ENCODE measurements at places on chromosomes 6 and 20.

DNA sequence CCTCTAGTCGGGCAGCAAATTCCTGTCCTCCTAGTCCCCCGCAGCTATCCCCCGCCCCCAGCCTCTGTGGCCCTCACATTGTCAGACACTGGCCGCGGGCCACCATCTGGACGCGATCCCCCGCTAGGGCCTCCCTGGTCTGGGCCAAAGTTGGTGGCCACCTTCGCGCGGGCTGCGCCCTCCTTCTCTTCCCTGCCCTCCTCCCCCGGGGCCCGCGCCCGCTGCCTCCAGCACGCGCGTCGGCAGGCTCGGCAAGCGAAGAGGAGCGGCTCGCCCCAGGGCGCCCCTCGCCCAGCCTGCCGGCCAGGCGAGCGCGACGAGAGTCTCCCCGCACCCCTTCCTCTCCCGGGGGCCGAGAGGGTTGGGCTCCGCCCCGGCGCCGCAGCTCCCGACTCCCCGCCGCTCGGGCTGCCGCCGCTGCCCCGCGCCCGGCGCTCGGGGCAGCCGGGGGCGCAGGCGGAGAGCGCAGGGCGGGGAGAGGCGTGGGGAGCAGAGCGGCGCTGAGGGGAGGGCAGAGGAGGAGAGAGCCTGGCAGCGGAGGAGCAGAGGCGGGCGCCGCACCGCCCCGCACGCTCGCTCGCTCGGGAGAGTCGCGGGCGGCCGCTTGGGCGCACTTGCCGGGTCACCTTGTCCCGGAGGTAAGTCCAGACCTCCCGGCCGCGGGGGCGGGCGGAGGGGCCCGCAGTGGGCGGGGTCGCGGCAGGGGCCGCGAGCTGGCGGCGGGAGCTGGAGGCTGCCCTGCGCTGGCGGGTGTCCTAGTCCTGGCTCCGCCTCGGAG, at the start of gene SYNDIG1:
SYNDIG1 (plus strand) TSS at position 514 of the 778 bp plus-strand sequence. CDS start 73,469 bp downstream, outside the sequence.
- DNase-seq, result no peak

- DNase-seq, result no peak
These were observed 179.9 kb downstream of the ZDHHC14 start for GRCh38 chr6:157560691-157561413.

DNA sequence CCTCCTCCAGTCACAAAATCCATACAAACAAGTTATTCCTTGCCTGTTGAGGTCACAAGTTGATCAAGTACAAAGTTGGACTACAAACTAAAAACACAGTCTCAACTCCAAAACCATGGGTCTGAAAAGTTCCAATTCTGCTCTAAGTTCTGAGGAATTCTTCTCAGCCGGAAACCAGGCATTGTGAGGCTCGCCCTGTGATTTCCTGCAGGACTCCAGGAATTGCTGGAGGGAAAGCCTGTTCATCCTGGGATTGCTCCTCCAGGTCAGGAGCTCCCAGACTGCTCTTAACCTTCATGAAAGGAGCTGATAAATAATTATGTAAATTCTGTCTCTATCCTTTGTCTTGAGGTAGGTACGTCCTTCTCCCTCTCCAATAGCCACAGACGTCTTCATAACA, 8.5 kb downstream of the TRAM2 start:
- no peak for DNase-seq

GRCh38 chr6:7668936-7669335, 57.0 kb upstream of the BMP6 start:
- DNase-seq, result no peak

DNA sequence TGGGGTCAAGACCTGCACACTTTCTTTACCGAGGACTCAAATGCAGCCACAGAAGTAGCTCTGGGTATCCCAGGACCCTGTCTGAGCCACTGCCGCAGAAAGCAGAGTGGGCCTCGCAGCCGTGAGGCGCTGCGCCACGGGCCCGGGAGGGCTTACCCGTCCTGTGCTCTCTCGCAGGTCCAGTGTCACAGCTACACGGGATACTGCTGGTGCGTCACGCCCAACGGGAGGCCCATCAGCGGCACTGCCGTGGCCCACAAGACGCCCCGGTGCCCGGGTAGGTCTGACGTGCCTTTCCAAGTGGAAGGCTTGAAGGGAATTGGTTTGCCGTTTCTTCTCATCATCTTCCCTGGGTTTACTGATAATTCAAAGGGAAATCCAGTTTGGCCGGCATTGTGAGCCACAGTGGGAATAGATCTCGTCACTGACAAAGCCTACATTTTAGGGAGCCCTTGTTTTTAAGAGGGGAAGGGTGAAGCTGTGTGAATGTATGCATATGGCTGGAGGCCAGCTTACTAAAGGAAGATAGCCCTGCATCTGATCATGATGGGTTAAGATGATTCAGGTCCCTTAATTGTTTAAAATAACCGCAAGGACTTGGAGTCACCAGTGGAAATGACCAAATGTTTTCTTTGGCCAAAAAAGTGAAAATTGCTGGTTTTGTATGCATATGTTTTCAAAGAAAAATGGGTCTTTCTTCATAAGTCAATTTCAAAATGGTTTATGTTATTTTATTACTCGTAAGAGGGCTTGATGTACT, 86.6 kb downstream of the SMOC2 start:
- no peak for DNase-seq

DNA sequence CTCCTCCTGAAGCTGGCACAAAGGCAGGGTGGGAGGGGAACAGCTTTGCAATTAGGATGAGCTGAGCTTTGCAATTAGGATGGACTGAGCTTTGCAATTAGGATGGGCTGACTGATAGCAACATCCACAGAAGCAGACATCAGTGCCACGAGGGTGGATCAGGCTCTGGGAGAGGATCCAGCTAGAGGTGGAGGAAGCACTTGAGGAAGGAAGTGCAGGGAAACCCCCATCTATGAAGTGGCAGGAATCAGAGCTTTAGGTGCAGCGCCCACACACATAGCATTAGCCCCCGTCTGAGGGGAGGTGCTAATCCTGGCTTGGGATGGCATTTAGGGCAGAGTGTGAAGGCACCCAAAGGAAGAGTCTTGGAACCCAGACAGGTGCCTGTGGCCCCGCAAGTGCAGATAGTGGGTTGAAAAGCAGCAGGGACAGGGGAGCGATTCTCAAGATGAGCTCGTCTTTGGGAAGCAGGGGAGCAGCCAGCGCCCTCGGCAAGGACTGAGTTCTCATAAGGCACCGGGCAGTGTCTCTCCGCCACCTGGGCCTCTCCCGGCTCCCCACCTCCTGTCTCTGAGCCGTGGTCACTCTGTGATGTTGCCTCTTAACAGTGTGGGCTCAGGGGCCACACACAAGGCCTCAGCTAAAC, 12.0 kb upstream of the THBS2 start:
- DNase-seq, result no peak

DNA sequence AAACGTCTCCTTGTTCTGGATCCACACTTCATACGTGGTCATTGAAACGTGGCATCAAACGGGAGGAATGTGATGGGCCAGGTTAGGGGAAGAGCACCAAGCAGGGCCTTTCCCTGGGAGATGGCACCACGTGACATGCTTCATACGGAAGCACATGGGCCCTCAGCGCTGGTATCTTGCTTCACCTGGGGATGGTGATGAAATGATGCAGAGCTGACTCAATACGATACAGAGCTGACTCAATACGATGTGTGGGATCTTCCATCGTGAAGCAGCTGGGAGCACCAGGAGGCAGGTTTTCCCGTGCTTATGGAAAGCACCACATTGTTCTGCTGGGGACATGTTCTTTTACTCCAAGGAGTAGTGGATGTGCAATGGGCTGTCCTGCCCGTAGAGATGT, 22.5 kb upstream of the TAGAP start:
- DNase-seq, result no peak

- no peak for DNase-seq
These were observed 133.8 kb downstream of the CLIC5 start for GRCh38 chr6:45881705-45882467.

DNA sequence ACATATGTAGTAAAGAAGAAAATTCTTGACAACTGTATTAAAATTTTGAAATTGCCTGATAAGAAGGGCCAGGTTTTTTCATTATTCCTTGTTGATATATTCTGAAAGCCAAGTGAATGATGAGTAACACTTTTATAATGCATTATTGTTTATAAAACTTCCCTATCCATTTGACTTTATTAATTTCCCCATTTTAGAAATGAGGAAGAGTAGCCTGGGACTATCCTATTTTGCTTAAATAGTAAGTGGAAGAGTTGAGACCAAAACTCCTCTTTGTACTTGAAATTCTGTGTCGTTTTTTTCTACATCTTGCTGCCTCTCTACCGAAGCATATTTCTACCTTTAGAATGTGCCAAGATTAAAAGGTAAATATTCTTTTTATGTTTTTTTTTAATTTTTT, 39.7 kb downstream of the TRMT11 start:
- DNase-seq, result no peak

DNA sequence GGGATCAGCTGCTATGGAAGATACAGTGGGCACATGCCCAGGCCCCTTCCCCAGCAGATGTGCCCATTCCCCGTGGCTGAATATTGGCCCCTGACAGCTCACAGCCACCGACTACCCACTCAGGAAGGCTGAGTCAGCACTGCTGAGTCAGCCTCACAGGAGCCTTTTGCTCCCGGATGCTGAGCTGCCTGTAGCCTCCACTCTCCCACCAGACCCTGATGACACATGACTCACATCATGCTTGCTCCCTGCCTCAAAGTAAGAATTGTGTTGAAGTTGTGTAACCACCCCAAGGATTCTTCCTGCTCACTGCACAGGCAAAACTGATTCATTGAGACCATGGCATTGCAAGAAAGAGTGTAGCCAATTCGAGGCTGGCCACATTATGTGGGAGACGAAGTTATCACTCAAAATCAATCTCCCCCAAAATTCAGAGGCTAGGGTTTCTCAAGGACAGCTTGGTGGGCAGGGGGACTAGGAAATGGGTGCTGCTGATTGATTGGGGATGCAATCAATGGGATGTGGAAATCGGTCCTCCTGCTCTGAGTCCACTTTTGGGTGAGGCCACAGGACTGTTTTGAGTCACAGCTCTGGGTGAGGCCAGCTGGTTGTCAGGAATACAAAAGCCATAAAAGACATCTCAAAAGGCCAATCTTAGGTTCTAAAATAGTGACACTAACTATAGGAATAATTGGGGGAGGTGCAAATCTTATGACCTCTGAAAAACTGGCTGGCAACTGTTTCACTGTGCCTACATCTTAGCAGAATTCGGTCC, 556.6 kb upstream of the CDH4 start:
- DNase-seq, result no peak

GRCh38 chr20:11755071-11755841, 162.4 kb upstream of the BTBD3 start:
- DNase-seq, result no peak

- DNase-seq, result no peak
These were observed 42.7 kb downstream of the SASH1 start for GRCh38 chr6:148385379-148385778.

DNA sequence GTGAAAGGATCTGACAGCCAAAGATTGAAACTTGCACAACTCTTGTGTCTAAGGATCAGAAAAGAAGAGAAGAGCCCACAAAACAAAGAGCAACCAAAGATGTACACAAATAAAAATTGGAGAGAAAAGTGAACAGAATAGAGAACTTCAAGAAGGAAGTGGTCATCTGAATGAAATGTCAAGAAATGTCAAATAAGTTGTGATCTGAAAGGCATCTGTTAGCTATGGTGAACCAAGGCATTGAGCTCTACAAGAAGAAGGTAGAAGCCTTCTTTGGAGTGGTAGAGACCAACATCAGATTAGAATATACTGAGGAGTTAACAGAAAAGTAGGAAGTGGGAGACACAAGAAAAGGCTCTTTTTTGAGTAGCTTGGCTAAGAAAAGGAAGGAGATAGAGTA, 28.5 kb downstream of the IL17F start:
- no peak for DNase-seq

GRCh38 chr6:108260126-108260808, 573 bp downstream of the SNX3 start:
- no peak for DNase-seq

DNA sequence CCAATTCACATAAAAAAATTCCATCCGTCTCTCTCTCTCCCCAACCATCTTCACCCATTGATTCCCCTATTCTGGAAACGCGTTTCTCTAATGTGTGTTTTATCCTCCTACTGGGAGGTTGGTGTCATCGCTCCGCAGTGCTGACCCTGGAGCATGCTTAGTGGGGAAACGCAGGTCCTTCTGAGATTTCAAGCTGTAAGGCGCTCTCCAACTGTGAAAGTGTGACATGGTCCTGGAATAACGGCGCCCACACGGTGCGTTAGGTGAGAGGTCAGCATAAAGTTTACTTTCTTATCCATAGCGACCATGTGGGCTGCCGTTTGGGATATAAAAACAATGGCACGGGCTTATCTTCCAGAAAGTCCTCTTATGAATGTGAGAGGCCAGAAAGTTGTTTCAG, 123.9 kb downstream of the WDR27 start:
- no peak for DNase-seq

GRCh38 chr20:12241065-12241464, 323.4 kb downstream of the BTBD3 start:
- no peak for DNase-seq

- DNase-seq, result no peak
These were observed 260.1 kb upstream of the SGK1 start for GRCh38 chr6:134577998-134578397.

GRCh38 chr20:40777653-40778052, 88.6 kb upstream of the MAFB start:
- no peak for DNase-seq

DNA sequence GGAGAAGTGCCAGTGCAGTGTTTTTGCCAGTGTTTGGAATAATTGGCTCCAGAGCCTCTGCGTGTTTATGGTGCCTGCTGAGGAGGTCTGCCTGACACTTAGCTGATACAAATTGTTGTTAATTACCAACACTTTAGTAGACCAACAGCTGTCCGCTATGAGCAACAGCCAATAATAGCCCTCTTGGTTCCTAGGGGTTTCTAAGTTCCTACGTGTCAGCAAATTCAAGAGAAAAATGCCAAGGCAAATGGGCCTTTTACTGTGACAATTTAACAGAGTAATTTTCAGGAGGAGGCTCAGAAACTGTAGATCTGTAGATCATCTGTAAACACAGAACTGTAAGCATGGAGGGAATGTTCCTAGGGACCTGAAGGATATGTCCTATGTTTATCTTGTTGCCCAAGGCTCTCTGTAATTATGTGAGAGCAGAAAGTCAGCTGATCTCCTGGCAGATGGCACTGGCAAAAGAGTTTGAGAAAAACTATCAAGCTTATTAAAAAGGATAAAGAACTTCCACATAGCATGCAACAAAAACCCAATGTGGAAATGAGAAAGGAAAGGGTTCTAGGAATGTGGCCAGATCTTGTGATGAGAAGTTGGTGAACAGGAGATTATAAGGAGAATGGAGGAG, 157.7 kb downstream of the GJA1 start:
- DNase-seq, result no peak

DNA sequence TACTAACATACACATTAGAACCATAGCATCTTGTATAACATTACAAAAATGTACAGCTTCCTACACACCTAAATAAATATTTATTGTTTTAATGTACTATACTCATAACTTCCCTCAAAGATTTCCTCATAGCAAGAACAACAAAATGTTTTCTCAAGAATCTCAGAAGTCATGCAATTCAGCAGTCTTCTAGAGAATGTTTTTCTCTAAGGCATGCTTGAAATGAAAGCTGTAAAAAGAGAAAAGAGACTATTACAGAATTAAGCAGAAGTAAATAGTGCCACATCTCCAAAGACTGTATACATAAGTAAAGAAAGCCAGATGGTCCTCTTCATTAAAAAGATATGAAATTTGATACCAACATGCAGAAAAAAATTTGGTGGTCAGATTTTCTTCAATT, 672.2 kb downstream of the EPM2A start:
- DNase-seq, result no peak

Data from activated CD8-positive, alpha-beta memory T cell treated with anti-CD3 and anti-CD28 coated beads for 4 hours (primary cell).